ENCODE measurements at places on chromosomes 5 and 9.

DNA sequence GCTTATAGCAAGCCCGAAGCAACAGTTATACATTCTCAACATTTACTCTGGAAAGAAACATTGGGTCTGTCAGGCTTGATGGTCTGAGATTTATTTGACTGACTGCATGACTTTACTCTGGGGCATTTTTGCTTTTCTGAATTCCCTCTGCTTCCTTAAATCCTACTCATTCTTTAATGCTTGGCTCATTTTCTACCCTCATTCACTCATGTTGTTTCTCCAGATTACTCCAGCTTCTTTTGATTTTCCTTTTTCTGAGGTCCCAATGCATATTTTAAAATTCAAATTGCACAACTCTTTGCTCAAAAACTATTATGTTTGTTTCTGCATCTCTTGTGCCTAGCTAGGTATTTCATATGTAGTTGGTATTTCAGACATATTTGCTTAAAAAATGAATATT, 2002.9 kb upstream of the NUDT12 start:
- DNase-seq, result no peak

GRCh38 chr9:105157171-105157583, 87.3 kb upstream of the SLC44A1 start:
- no peak for DNase-seq

DNA sequence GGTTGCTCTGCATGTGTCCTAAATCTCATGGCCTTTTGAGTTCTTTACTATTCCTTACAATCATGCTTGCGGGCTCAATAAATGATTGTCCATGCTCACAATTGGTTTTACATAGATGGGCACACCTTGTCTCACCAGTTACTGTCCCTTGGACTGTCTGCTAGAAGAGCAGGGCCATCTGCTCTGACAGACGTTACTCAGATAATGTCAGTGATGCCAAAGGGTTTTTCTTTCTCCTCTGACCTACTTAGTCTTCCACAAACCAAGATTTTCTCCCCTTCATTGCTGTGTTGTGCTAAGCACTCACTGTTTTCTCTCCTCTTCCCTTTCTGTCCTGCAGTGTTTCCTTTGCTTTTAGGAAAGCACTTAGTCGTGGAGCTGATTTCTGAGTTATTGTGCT, 562.3 kb downstream of the KIF4B start:
- no peak for DNase-seq

DNA sequence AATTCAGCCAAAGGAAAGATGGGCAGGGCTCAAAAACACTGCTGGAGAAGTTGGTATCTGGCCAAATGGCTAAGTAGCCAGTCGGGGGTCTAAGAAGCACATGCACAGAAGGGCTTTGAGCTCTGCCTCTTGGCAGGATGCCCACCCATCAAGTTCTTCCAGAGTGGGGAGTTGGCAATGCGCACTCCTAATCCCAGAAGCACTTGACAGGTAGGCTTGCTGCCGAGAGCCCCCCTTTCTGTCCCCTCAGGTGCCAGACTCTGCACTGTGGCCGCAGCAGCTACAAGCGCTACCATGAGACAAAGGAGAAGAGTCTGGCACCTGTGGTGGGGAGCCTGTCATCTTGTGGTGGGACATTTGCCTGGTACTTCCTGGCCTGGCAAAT, 252.9 kb upstream of the SLC24A2 start:
- no peak for DNase-seq

DNA sequence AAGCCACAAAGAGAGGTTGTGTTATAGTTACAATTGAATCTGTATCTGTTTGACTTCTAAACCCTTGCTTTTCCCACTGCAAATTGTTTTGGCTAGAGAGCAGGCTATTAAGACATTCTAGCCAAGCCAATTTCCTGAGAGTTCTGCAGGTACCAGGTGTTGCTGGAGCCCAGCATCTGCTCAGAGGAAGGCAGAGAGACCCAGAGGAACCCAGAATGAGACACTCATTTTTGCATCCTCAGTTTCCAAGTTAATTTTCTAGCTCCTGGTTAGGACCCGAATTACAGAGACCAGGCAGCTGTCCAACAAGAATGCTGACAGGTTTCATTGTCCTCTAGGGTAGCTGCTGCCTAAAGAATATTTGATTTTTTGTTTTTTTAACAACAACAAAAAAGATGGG, 266.2 kb downstream of the TRIM32 start:
- no peak for DNase-seq

DNA sequence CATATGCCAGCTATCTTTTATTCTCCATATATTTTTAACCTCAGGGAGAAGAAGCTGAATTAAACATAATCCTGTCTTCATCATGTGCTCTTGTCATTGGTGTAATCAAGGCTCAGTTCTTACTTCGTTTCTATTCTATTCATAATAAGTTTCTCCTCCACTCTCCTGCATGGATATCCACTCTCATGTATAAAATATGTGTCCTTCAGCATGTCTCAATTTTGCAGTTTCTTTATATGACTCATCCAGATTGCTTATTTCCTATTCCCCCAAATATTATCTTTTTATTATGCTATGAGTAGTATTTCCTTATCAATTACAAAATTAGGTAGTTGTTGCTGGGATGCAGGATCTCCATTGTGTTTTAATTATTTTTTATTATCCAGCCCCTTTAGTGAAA, 643.7 kb upstream of the ACO1 start:
- DNase-seq, result no peak

GRCh38 chr5:82707741-82708140, 369.5 kb downstream of the TMEM167A start:
- no peak for DNase-seq

GRCh38 chr5:112846556-112846955, 14.5 kb upstream of the SRP19 start:
- no peak for DNase-seq

- no peak for DNase-seq
Measured at GRCh38 chr5:178415353-178415752, 174.8 kb downstream of the COL23A1 start.

- no peak for DNase-seq
Measured at GRCh38 chr9:134566196-134566847, 75.3 kb upstream of the COL5A1 start.

- DNase-seq, result no peak
Measured at GRCh38 chr5:94072116-94072515, 330.7 kb upstream of the POU5F2 start.

- peak; percentile 43 for DNase-seq
Measured at GRCh38 chr5:148482697-148483462, 99.1 kb downstream of the FBXO38 start.

DNA sequence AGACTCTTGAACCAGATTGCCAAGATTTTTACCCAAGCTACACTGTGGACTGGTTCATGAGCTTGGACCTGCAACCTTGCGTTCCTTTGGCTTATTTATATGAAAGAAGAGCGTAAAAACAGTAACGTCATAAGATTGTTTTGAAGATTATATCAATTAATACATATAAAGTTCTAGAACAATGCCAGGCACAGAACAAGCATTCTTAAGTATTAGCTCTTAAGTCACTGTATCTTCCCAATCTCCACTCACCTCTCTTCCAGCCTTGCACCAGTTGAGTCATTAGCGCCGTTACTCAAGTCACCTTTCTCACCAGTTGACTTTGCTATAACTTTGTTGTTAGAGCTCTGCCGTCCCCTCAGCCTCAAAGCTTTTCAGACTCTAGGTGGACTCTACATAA, 415.7 kb downstream of the PLK2 start:
- no peak for DNase-seq

- DNase-seq, result peak; percentile 40
Measured at GRCh38 chr5:134436523-134437339, 25.1 kb upstream of the CDKN2AIPNL start.

DNA sequence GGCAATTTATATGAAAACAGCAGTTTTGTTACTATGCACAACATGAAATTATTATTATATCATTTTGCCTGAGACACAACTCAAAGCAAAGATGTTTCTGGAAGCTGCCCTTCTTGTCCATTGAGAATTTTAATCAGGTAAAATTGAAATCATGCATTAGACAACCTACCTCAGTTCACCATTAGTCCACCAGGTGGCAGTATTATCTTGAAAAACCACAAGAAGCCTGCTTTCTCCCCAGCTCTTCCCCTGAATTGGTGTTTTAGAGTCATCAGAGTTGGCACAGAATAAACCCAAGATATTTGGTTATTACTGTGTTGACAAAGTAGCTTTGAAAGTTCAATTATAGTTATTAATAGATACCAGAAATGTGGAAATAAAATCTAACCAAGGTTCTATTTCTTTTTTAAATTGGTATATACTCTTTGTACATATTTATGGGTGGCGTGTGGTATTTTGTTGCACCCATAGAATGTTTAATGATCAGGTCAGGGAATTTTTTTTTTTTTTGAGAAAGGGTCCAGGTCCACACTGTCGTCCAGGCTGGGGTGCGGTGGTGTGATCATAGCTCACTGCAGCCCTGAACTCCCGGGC, 25.7 kb downstream of the UTP15 start:
- peak; percentile 38 for DNase-seq

DNA sequence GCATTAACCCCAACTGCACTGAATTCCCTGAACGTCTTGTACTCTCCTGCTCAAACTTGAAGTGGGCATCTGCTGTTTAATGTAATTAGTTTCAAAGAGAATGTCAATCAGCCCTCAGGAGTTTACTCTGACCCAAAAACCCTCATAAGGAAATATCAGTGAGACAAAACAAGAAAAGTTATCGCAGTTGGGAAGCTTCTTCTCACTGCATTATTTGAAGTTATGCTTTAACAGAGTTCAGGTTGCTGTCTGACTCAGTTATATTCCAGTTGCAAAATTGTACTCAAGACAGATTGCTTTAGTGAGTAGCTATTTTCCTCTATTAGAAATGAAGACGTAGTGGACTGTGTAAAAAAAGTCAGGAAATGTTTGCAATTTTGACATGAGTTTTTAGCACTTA, 52.1 kb downstream of the PPIC start:
- no peak for DNase-seq

GRCh38 chr5:37754976-37755375, 84.9 kb downstream of the GDNF start:
- no peak for DNase-seq

GRCh38 chr9:33739398-33739797, 56.0 kb upstream of the PRSS3 start:
- no peak for DNase-seq

- no peak for DNase-seq
Measured at GRCh38 chr9:98219364-98219716, 26.9 kb upstream of the CORO2A start.

DNA sequence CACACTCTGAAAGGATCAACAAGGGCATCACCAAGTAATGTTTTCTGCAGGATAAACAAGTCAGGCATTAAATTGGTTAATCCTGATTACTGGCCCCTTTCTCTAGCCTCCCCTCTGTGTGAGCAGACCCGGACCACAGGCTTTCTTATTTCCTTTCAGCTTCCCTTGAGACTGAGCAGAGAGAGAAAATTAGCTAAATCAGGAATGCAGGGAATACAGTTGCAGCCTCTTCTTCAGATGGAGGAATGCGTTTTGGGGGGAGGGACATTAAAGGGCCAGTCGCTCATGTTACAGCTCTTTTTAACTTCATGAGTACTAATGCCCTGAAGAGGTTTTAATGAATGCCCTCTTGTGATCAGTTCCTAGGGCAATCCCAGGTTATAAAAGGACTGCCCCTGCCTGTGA, 19.8 kb downstream of the PCDHAC2 start:
- no peak for DNase-seq

- no peak for DNase-seq
Measured at GRCh38 chr9:86843206-86843605, 104.1 kb downstream of the GAS1 start.

DNA sequence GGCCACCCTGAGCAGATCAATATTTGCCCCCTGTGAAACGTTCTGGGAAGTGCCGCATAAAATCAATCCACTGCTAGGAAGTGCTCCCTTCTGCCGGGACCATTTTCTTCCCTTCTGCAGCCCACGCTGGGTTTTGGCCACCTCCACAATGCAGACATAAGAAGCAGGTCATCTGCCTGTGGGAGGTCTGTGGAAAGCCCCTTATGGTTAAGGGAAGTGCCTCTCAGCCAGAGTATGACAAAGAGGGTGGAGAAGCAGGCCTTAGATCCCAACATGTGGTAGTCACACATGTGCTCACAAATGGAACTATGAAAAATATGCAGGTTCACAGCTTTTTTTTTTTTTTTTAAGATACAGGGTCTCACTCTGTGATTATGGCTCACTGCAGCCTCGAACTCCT, 82.8 kb downstream of the SLC1A3 start:
- no peak for DNase-seq

GRCh38 chr5:66615894-66616293, 19.7 kb downstream of the MAST4 start:
- no peak for DNase-seq

DNA sequence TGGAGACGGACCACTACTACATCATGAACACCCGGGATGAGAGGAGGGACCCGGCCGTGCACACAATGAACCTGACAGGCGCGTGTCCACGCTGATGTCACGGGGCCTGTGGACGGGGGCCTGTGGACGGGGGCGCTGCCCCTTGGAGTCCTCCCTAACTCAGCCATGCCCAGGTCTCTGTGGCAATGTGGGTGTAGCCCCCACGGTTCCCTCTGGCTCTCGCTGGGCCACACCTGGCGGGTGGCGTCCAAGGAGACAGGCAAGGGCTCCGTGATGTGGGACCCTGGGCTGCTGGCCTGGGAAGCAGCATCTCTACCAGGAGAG, 22.1 kb downstream of the PAEP start:
- no peak for DNase-seq

DNA sequence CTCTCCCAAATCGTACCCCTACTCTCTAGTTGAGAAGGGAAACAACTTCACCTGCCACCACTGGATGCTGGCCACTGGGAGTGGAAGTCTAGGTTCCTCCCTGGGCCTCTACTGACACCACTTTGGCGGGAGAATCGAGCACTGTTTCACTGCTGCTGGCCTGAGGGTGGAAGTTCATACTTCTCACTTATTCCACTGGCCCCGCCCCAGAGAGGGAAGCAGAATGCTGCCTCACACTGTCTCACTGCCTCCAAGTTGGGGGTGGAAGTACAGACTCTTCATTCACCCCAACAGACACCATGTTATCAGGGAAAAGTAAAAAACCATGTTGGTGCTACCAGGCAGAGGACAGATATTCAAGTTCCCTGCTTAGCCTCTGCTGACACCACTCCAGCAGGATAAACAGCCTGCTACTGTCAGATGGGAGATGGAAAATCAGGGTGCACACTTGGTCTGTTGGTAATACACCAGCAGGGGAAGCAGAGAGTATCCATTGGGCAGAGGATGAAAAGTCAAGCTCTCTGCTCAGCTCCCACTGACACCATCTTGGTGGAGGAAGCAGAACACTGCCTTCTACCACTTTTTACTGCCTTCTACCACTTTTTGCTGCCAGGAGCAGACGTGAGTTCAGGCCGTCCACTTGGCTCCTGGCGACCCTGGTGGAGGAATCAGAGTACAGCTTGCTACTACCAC, 159.4 kb downstream of the SIL1 start:
- no peak for DNase-seq

GRCh38 chr5:33933723-33934169, 2.4 kb upstream of the RXFP3 start:
- no peak for DNase-seq

DNA sequence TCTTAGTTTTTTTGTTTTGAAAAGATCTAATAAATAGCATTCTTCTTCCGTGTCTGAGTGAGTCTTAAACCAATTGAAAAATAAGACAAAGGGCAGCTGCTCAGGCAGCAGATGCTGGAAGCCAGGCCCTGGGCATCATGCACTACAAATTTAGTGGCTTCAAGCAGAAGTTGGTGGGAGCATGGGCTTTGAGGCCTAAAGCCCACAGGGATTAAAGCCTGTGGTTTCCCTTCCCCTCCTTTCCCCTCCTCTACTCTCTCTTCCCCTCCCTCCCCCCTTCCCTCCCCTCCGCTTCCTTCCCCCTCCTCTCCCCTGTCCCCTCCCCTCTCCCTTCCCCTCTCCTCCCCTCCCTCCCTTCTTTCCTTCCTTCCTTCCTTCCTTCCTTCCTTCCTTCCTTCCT, 20.1 kb upstream of the KIF4B start:
- DNase-seq, result no peak
